ENCODE measurements at places on chromosomes 2 and 18. TPM values are rescaled to one million over a fixed set of nuclear protein-coding genes. Genes with fewer than 3 reads are reported as not detected.

KIF5C gene
- polyA plus RNA-seq: 10.2 TPM

RHBDD1 gene
- polyA plus RNA-seq: 4.0 TPM

GNAL gene
- polyA plus RNA-seq: 0.72 TPM

REG3G gene
- 997 TPM for polyA plus RNA-seq

DNA sequence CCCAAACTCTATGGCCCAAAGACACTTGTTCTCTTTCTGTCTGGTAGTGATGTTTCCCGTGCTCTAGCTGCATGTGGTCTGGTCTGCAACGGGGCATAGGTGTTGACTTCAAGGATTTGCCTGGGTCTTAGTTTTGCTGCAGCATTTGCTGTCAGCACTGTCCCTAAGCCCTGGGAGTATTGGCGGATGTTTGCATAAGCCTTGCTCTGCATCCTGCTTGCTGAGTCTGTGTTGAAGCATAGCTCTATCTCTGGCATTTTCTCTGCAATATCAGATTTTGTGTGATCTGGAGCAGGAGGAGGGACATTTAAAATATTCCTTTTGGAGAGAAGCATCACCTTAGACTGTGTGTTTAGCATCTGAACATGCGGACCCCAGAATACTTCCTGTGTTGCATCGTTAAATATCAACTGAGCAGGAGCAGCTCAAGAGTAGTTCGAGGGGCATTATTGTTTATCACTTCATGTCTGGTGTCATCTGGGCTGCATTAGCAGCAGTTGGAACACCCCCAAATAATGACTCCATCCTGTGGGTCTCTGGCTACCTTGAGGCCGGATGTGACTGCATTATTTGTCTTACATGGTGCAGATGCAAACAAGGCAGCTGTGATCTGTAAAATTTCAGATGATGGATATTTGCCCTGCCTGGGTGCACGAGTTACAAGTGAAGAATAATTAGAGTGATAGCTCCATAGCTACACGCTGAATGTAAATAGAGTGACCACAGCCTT is 231.7 kb downstream of the TRIB2 start:
- no peaks in the 10 kb centered on the region for H3K36me3 ChIP-seq
- no peaks in the 10 kb centered on the region for H3K4me1 ChIP-seq
- no peak overlapping the region for H3K4me3 ChIP-seq
- H3K27me3 ChIP-seq: no peaks in the 10 kb centered on the region
- no peak overlapping the region for H3K27ac ChIP-seq
- DNase-seq: no peak

- H3K4me3 ChIP-seq: no peak overlapping the region
- H3K36me3 ChIP-seq: no peaks in the 10 kb centered on the region
- no peaks in the 10 kb centered on the region for H3K4me1 ChIP-seq
- no peak overlapping the region for H3K27ac ChIP-seq
Observed at GRCh38 chr18:13993730-13994129, 78.4 kb upstream of the MC2R start.

GRCh38 chr18:60664736-60665135 is 292.2 kb upstream of the MC4R start:
- no peaks in the 10 kb centered on the region for H3K36me3 ChIP-seq
- no peak overlapping the region for H3K27ac ChIP-seq
- no peak for DNase-seq
- no peaks in the 10 kb centered on the region for H3K27me3 ChIP-seq
- no peaks in the 10 kb centered on the region for H3K4me1 ChIP-seq

GRCh38 chr2:159797543-159798375 is at the start of gene CD302:
Gene CD302, minus strand, starts transcription at chr2:159798208. Its CDS starts 10 bp downstream, at chr2:159798198.
- peaks cover 12% of the 10 kb centered on the region for H3K4me1 ChIP-seq
- H3K4me3 ChIP-seq: peak within 1 kb of the TSS; percentile 49
- DNase-seq: peak; percentile 76
- H3K27me3 ChIP-seq: no peaks in the 10 kb centered on the region

GRCh38 chr2:75424936-75425619 is 135.7 kb downstream of the EVA1A start:
- no peaks in the 10 kb centered on the region for H3K36me3 ChIP-seq
- H3K27ac ChIP-seq: no peak overlapping the region
- no peaks in the 10 kb centered on the region for H3K27me3 ChIP-seq
- DNase-seq: no peak

GRCh38 chr2:85441864-85442263 is 23.4 kb downstream of the SH2D6 start:
- H3K27ac ChIP-seq: no peak overlapping the region
- DNase-seq: no peak
- H3K27me3 ChIP-seq: no peaks in the 10 kb centered on the region
- peaks cover 38% of the 10 kb centered on the region for H3K4me1 ChIP-seq
- no peak overlapping the region for H3K4me3 ChIP-seq

DNA sequence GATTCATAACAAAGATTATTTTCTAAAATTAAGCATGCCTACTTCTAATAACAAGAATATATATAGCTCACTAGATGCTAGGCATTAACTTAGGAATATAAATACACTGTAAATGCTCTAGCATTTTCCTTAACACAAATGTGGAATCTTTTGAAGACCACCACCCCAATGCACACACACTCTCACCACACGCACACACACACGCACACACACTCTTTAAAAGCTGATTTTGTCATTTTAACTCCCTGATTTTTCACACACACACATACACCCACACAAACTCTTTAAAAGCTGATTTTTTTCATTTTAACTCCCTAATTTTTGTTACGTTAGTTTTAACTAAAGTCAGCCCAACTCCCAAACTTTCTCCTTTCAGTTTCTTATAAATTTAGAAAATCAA is 3.0 kb downstream of the COL5A2 start:
- H3K4me3 ChIP-seq: no peak overlapping the region
- H3K27me3 ChIP-seq: no peaks in the 10 kb centered on the region
- DNase-seq: no peak
- no peak overlapping the region for H3K27ac ChIP-seq

DNA sequence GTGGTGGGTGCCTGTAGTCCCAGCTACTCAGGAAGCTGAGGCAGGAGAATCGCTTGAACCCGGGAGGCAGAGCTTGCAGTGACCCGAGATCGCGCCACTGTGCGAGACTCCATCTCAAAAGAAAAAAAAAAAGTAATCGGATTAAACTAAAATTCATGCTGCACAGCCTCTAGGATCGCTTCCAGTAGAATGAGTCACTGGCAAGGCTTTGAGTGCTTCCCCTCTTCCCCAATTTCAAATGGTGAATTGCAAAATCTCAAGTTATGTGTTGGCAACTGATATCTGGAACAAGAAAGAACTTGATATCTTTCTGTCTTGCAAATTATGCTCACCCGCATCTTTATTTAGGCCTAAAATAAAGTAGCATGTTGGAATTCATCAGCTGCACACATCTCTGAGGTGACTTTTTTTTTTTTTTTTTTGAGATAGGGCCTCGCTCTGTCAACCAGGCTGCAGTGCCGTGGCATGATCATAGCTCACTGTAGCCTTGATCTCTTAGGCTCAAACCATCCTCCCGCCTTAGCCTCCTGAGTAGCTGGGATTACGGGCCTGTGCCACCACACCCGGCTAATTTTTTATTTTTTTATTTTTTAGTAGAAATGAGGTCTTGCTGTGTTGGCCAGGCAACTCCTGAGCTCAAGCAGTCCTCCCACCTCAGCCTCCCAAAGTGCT is 12.7 kb downstream of the TTC39C start:
- H3K4me1 ChIP-seq: no peaks in the 10 kb centered on the region
- no peak overlapping the region for H3K4me3 ChIP-seq
- H3K36me3 ChIP-seq: no peaks in the 10 kb centered on the region

- no peaks in the 10 kb centered on the region for H3K4me1 ChIP-seq
- no peaks in the 10 kb centered on the region for H3K36me3 ChIP-seq
- no peak overlapping the region for H3K4me3 ChIP-seq
- DNase-seq: peak; percentile 21
Observed at GRCh38 chr2:230924092-230924469, 961 bp downstream of the GPR55 start.

GRCh38 chr2:14619441-14619840 is 13.1 kb upstream of the LRATD1 start:
- H3K4me3 ChIP-seq: no peak overlapping the region
- no peaks in the 10 kb centered on the region for H3K4me1 ChIP-seq
- no peak for DNase-seq
- H3K36me3 ChIP-seq: no peaks in the 10 kb centered on the region

DNA sequence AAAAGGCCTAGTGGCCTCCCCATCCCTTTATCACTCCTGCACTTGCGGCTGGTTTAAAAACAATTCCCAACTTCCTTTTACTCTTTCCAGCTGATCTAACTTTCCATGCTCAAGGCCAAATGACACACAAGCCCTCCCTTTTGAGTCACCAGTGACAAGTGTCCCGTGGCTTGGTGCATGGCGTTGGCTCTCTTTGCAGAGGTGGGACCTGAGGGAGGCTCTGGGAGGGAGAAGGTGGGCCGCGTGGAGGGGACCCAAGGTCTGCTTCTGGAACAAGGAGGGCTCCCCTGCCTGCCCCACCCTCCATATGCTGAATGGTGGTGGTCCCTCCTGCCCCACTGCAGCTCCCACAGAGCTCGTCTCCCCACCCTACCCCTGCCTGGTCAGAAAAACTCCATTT is 30.8 kb upstream of the HPCAL1 start:
- no peaks in the 10 kb centered on the region for H3K36me3 ChIP-seq
- H3K27ac ChIP-seq: no peak overlapping the region
- no peaks in the 10 kb centered on the region for H3K27me3 ChIP-seq
- H3K4me3 ChIP-seq: no peak overlapping the region
- peak; percentile 58 for DNase-seq

GRCh38 chr18:54020156-54020745 is 204.2 kb downstream of the MBD2 start:
- no peaks in the 10 kb centered on the region for H3K36me3 ChIP-seq
- DNase-seq: no peak
- no peaks in the 10 kb centered on the region for H3K4me1 ChIP-seq
- H3K4me3 ChIP-seq: no peak overlapping the region

- H3K36me3 ChIP-seq: no peaks in the 10 kb centered on the region
- no peaks in the 10 kb centered on the region for H3K4me1 ChIP-seq
- peaks cover 21% of the 10 kb centered on the region for H3K27me3 ChIP-seq
- no peak overlapping the region for H3K4me3 ChIP-seq
- H3K27ac ChIP-seq: peak overlapping the region; percentile 57
Observed at GRCh38 chr18:57353137-57353939, 981 bp downstream of the ST8SIA3 start.

DNA sequence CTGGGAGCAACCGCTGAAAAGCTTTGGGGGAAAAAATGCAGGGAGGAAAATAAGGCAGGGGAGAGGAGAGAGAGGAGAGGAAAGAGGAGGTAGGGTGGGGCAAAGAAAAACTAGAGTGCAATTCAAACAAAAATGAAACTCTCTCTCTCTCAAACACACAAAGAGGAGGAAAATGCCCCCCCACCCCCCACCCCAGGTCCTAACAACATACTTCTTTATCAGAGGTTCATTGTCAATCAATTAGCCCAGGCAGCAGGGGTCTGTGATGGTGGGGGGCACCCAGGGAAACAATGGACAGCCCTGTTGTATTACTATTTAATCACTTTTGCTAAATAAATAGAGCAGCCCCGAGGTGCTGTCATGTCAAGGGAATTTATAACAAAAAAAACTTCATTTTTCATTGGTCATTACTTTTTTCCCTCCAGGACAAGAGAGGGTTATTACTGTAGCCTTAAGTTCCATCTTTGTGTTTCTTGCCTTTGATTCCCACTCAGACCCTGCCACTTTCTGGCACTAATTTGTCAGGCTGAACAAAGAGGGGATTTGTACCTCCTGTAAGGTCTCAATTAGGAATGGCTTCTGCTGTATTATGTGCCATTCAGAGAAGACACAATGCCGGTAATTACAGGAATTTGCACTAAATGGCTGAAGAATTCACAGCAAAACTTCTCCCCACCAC is 55.0 kb downstream of the PLEKHM3 start:
- H3K27ac ChIP-seq: no peak overlapping the region
- peaks cover 9% of the 10 kb centered on the region for H3K4me1 ChIP-seq
- no peaks in the 10 kb centered on the region for H3K27me3 ChIP-seq
- H3K36me3 ChIP-seq: no peaks in the 10 kb centered on the region

GRCh38 chr18:5311301-5311989 is 15.9 kb upstream of the ZBTB14 start:
- DNase-seq: no peak
- no peak overlapping the region for H3K4me3 ChIP-seq
- H3K4me1 ChIP-seq: no peaks in the 10 kb centered on the region
- H3K27me3 ChIP-seq: no peaks in the 10 kb centered on the region

Data from pancreas (tissue), 10 donors.